Inflammatory macrophage treated with lipopolysaccharide for 4 hours (primary cell): ENCODE measurements at places on chromosomes 2 and 18.

- peak; percentile 52 for DNase-seq
These were observed 37.6 kb upstream of the SPAG16 start for GRCh38 chr2:213246497-213247281.

- DNase-seq: no peak
These were observed 563.9 kb downstream of the TMX3 start for GRCh38 chr18:68150961-68151360.

DNA sequence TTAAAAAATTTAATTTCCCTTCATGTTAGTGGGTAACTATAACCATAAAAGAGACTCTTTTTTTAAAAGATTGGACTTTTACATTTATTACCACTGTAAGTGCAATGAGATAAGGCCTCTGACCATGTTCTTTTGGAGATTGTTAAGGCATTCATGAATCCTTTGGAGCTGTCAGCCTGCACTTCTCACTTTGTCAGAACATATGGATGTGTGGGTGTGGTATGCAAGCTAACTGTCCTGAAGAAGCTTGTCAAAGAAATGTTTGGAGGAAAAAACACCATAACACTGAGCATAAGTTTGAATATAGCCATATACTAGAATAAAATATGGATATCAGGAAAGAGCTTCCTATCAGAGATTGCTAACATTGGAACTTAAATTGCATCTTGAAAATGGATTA, 754.1 kb downstream of the DPP10 start:
- no peak for DNase-seq

GRCh38 chr2:60047944-60048525, 505.4 kb downstream of the BCL11A start:
- no peak for DNase-seq

DNA sequence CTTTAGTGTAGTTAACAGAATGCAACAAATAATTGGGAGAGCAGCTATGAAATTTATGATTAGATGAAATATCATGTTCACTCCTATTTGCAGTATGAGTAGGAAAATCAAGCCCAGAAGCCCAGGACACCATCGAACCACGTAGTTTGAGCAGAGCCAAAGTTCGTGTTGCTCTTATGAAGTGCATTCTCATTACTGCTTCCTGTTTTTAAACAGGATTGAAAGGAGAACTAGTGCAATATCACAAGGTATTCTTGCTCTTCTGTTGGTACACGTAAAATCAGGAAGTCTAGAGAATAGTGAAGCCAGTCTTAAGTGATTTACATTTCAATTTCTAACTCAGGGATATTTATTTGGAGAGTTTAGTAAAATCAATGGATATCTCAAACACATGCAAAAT, 21.1 kb downstream of the ARHGAP15 start:
- DNase-seq: peak; percentile 89

DNA sequence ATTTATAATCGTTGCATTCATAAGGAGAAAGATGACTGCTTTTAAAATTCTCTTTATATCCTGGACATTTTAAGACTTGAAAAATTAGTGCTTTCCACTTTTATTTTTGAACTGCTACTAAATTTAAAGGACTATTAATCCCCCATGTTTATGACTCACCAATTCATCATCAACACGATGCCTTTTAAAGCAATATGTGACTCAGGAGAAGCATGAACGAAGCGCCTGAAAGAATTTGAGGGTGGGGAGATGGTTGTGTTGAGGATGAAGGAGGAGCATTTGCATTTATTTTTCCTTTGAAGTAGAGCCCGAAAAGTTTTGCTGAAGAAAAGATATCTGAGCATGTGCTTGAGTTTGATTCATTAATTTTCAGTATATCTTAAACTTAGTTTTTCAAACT, 192.2 kb upstream of the LRRTM1 start:
- no peak for DNase-seq

DNA sequence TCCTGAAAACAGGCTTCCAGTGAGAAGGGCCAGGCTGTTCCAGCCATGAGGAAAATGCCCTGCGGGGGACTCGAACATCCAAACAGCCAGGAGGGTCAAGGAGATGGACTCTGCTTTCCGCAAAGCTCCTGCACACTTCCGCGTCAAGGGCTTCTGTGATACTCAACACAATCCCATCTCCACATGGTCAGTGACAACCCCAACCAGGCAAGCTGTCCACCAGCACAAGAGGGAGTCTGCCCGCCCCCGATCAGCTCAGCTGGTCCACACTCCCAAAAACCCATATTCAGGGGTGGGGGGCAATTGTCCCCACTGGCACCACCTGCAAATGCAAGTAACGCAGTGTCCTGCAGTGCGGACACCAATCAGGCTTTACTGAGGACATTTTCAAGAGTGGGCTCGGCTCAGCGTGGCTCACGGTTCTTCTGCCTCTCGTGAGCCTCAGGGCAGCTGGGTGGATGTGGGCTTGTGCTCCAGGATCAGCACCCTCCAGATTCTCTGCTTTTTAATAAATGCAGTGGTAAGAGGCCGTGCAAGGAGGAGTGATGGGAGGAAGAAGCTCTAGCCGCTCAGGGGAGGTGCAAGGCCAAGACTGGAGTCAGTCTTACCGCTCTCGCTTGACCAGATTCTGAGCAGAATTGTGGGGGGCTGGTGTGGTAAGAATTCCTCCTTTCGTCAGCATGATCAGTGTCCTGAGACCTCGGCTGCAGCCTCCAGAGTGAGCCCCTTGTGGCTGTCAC, 19.5 kb upstream of the CIDEA start:
- no peak for DNase-seq

- DNase-seq: peak; percentile 53
These were observed 681 bp upstream of the PTPN18 start for GRCh38 chr2:130355172-130355577.

- no peak for DNase-seq
These were observed 35.6 kb downstream of the CYB5A start for GRCh38 chr18:74256190-74256589.

DNA sequence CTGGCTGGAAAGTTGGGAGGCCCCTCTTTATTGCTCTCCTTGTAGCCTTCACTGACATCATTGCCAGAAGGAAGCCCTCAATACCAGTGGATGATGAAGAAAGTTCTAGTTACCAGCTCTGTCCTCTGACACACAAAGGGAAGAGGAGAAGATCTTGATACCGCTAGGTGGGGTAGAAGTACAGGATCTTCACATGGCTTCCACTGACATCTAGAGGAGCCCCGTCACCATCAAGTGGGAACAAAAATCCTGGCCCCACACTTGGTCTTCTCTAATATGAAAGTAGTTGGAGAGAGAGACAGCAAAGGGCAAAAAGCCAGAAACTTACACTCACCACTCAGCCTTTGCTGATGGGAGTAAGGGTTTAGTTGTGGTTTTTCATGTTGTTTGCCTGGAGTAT, 12.4 kb downstream of the XIRP2 start:
- no peak for DNase-seq

DNA sequence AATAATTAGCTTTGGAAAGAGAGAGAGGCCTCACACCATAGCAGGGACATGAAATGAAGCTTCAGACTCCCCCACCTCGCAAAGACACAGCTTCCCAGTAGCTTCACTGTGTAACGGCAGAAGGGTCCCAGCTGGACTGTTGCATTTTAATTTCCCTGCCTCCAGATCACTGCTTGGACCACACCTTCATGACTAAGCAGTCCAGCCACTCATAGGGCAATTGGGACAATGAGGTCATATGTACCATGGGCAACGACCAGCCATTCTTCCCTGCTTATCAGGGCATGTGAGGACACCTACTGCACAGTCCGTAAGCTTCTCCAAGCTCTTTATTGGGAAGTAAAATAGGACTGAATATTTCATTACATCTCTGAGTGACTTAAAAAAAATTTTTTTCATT, 183.0 kb downstream of the MREG start:
- peak; percentile 64 for DNase-seq

GRCh38 chr2:53600815-53601214, 166.8 kb upstream of the CHAC2 start:
- DNase-seq: no peak

DNA sequence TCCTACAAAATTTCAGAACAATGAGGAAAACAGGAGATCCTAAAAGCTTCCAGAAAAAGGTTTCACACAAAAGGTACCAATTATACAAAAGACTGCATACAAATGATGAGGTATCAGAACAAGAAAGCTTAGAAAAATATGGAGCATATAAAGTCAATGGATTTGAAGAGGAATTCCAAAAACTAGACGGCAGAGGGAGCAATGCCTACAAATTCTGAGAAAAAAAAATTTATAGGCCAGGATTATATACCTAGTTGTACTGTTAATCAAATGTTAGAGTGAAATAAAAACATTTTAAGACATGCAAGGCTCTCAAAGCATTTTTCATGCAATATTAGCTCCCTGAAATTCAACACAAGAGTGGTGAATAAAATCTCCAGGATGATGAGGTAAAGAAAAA, 106.2 kb downstream of the ZRANB3 start:
- no peak for DNase-seq

DNA sequence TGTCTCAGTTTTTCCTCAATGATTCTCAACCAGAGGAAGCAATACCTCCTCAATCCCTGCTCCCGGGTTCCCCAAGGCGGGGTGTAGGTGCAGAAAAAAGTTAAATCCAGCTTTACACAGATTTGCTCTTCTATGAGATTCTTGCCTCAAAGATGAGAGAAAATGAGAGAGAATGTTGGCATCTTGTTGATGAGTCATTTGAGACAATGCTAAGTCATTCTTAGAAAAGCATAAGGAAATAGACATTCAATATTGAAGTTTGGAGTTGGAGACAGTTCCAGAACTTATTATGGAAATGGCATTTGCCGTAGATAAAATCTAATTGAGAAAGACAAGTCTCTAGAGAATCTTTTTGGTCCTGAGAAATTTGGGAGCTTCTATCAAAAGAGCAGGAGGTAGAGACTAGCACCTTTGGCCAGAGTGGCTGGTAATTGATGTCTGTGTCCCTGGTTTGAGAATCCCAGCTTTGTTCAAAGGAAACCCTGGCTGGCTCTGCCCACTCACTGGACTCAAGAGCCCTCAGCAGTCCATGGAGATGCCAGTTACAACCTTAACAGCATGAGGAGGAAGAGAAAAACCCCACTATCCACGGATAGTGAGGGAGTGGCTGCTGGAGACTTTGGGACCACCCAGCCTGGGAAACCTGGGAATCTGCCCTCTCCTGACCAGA, 181.2 kb downstream of the FAM124B start:
- no peak for DNase-seq

GRCh38 chr2:73984922-73985307, 205 bp downstream of the TET3 start:
- DNase-seq: no peak

DNA sequence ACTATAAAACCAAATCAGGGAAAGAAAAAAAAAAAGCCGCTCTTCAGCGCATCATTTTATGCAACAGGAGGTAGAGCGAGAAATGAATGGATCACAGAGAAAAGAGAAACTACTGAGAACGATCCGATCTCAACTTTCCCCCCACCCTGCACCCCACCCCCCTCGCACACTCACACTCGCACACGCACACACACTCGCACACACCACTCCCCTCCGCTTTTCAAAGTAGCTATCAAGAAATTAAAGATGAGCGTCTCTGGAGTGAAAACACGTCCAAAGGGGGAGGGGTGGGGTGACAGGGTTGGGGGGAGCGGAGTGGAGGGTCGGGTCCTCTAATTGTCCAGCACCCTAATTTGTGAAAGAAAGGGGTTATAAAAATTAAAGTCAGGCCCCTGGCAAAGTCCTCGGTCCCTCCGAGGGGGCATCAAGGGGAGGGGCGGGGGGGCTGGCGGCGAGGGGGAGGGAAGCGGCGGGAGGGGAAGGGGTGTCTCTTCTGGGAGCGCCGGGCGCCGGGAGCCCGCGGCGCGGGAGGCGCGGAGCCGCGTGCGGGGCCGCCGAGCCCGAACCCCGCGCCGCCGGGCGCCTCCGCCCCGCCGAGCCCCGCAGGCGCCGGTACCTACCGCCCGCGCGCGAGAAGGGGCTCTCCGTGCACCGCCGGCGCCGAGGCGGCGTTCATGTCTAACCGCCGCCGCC, 428 bp downstream of the TCF4 start:
- no peak for DNase-seq

DNA sequence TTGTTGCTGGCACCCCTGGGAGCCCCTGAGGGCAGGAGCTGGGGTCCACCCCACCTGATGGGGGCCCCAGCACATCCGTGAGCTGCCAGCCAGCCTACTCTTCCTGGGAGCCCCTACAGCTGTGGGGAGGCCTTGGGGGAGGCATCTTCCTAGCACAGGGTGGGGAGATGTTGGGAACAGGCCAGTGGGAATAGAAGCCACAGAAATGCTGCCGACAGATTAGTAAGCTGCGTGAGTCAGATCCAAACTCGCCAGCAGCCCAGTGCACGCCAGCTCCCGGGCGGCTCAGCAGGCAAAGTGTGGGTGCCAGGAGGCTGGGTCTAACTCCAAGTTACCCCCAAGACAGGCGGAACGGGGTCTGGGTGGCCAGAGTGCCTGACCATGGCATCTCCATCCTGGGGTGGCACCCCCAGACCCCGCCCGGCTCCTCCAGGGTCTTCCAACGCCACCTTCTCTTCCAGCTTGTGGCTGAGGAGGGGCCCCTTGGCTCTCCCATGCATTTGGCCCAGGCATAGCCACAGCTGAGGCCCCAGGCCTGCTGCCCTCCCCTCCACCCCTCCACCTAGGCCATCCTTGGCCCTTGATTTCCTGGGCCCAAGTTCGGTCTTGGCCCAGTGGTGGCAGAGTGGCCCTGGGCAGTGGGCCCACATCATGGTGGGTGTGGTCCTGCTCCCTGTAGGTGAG, 15.3 kb downstream of the CROCC2 start:
- DNase-seq: no peak

GRCh38 chr2:62296034-62296831, 100.3 kb downstream of the B3GNT2 start:
- DNase-seq: no peak

DNA sequence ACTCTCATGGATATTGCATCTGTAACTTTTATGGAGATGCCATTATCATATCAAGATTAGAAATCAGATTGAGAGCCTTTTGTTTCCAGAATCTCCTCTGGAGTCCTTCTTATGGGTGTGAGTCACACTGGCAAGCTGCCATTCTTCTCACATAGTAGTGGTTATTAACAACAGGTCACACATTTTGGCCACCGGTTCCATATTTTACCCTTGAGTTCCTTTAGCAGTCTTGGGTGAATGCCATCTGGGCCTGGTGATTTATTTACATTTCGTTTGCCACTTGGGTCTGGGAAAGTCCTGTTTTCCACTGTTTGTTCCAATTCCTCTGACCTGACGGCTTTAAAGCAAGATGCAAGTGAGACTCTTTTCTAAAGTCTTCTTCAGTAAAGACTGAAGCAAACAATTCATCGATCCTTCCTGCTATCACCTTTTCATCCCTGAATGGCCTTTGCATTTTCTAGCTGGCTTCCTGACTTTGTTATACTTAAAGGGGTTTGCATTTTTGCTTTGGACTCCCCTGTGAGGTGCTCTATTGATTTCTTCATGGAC, 80.5 kb upstream of the CAVIN2 start:
- no peak for DNase-seq
